Activated T-helper 1 cell treated with Interleukin-2 at 50 U/mL for 16 hours (primary cell): ENCODE measurements at places on chromosomes 3 and 15.

DNA sequence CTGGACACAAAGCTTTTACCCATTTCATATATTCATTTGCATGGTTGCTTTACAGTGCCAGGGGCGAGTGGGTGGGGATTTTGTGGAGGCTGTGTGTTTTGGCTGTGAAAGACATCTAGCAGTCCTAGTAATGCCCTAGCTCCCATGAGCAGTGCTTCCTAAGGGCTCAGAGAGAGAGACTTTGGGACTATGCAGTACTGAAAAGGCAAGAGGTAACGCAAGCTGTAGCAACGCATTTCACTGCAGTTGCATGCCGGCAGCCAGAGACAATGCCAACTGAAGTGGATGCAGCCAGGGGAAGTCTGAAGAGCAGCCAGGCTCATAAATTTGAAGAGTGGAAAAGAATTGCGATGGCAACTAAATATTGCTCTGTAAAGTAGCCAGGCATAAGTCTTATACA, 27.4 kb upstream of the ATP10A start:
- no peak for DNase-seq

- DNase-seq: no peak
Measured at GRCh38 chr15:89963301-89964231, 37.6 kb upstream of the ZNF710 start.

DNA sequence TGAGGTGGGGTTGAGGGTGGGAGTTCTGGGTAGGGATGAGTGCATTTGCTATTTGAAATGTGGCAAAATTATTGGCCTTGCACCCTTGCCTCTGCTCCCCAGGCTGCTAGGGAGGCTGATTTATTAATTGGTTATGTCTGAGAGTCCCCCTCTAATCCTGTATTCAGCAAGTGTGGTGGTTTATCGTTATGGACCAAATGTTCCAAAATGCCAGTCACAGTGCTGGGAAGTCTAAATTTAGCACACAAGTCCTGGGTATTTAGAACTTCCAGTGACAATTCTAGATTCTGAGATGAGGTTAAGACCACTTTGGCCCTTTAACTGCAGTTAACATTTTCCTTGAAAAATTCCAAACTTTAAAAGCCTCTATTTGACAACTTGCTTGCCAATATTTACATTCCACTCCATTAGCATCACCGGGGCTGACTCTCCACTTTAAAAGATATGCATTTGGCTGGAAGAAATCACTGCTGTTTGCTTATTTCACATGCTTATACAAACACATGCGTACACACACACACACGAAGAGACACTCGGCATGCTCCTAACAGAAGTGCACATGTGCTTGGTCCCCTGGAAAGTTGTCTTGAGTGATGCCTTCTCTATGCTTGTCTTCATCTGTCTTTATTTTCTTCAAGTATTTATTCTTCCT, 247.7 kb downstream of the IL20RB start:
- DNase-seq: no peak

GRCh38 chr3:186802701-186803100, 3.6 kb downstream of the RFC4 start:
- DNase-seq: no peak

GRCh38 chr15:95699578-95699977, 630.9 kb upstream of the NR2F2 start:
- DNase-seq: no peak

DNA sequence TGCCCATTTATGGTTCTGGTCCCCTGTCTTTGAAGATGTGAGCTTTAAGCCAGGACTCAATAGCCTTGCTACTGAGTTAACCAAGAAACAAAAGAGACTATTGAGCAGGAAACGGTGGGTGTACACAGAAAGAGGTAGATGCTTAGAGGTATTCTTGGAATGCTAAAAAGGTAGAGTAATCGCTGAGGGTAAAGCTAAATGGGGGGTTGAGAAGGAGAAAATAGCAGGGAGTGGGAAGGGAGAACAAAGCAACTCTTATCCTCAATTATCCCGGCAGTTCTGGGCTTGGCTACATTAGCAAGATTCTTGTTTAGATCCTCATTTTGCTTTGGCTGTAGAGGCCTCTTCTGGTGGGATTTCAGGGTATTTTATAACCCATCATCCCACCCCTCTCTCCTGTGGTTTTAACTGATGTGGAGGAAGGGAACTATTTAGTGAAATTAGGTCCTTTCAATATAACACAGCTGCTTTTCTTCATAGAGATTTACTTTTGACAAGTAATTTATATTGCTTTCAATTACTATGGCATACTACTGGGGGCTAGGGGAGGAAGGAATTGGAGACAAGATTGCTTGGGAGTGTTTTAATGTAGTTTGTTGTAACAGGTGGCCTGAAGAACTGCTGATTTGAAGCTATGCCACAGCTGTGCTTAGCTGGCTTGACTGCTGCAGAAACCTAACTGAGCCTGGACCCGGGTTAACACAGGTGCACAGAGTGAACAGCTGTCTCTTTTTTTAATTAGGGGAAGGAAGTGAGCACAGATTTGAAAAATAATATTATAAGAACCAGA, 234.3 kb upstream of the CCDC54 start:
- no peak for DNase-seq

- no peak for DNase-seq
Measured at GRCh38 chr15:57592426-57592825, 722 bp downstream of the MYZAP start.

DNA sequence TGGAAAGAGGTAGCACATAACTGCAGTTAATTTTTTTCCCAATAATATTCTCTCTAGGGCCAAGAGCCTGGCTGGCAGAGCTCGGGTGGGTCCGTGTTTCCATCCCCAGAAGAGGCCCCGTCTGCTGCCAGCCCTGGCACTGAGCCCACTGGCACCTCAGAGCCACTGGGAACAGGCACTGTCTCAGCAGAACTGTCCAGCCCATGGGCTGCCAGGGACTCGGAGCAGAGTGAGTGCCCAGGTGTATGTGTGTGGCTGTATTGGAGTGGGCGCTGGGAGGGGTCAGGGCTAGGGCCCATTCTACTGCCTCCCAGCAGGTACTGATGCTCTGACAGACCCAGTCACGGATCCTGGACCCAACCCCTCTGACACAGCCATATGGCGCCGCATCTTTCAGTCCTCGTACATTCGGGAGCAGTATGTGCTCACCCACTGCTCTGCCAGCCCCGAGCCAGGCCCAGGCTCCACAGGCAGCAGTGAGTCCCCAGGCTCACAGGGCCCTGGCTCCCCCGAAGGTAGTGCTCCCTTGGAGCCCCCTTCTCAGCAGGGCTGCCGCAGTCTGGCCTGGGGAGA, 8.9 kb downstream of the VWA5B2 start:
- no peak for DNase-seq

GRCh38 chr3:101634591-101635196, 42.2 kb downstream of the ZBTB11 start:
- DNase-seq: no peak
